ENCODE measurements at places on chromosomes 1 and 21.

GRCh38 chr1:205091043-205091740 lies 6.9 kb upstream of the TMEM81 start:
- DNase-seq = no peak

DNA sequence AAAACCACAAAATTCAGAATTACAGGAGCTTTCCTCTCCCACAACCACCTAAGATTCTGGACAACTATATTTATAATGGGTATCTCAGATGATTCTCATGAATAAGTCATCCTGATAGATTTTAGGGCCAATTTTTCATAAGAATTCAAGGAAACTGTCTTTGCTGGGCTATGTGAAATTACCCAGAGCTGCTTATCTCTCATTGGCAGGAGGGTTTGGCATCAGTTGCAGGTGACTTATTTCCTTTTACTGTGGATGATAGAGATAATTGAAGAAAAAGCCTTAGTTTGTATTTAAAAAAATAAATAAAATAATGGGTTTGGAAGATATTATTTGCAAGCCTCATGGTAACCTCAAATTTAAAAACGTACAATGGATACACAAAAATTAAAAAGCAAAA lies 38.2 kb upstream of the WDR26 start:
- no peak for DNase-seq

DNA sequence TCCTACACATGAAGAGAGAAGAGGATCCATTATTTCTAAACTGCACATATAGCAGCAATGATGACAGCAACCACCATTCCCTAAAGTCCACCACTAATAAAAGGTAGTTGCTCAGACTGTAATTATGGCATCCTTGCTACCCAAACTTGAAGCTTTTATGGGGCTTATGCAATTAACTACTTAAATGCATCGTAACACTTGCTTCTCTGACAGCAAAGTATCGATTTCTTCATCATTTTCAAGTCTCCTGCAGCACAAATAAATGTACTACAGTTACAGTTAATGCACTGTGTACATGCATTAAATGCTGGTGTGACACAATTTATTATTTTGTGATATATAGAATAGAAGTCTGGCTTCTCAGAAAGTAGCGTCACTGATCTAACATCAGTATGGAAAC lies 241.7 kb downstream of the USH2A start:
- no peak for DNase-seq

DNA sequence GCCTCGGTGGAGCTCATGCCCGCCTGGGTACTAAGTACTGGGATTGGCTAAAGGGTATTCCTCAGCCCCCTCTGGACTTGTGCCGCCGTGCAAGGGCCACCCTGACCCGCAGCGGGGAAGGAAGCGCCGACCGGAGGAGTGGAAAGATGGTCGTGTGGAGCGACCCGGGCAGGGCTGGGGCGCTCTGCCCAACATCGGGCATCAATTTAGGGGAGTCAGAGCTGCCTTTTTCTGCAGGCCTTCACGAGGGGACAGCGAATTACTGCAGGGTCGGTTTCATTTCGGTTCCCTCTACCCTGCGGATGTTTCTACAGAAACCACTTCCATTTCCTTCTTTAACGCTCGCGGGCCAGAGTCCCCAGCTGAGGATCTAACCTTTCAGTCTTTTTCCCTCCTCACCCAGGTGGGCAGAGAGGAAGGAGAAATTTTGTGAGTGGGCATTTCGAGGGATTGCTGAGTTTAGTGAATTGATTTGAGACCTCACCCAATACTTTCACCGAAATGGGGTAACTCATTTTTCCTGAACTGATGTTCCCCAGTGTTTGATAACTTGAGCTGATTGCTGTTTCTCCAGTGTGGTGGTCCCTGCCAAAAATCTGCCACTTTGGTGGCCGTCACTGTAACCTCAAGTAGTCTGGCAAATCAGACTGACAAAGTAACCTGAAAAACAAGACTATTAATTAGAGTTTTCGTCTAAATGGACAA lies 1.1 kb downstream of the TOR1AIP1 start:
- no peak for DNase-seq

GRCh38 chr1:206573319-206573718 lies 38.9 kb downstream of the EIF2D start:
- no peak for DNase-seq

DNA sequence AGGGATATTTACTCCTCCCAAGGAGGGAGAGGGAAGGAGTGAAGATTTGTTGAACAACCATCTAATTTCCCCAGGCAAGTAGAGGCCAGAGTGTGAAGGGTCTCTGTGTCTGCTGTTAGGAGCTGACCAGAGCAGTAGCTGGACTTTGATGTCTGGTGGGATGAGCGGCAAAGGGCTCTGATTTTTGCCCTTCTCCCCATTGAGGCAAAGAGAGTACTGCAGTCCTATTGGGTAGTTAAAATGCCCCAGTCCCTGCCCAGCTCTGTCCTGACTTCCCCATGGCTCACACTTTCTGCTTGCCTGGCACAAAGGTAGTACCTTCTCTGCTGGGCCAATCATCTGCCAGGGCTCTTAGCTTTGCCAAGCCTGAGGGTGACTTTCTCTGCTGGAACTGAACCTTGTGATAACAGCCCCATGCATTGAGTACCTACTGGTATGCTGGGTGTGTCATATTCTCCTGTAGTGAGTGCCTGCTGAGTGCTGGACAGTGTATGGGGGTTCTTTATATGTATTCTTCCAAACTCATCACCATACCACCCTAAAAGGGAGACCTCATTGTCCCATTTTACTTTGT lies 64.0 kb upstream of the SELENON start:
- no peak for DNase-seq

DNA sequence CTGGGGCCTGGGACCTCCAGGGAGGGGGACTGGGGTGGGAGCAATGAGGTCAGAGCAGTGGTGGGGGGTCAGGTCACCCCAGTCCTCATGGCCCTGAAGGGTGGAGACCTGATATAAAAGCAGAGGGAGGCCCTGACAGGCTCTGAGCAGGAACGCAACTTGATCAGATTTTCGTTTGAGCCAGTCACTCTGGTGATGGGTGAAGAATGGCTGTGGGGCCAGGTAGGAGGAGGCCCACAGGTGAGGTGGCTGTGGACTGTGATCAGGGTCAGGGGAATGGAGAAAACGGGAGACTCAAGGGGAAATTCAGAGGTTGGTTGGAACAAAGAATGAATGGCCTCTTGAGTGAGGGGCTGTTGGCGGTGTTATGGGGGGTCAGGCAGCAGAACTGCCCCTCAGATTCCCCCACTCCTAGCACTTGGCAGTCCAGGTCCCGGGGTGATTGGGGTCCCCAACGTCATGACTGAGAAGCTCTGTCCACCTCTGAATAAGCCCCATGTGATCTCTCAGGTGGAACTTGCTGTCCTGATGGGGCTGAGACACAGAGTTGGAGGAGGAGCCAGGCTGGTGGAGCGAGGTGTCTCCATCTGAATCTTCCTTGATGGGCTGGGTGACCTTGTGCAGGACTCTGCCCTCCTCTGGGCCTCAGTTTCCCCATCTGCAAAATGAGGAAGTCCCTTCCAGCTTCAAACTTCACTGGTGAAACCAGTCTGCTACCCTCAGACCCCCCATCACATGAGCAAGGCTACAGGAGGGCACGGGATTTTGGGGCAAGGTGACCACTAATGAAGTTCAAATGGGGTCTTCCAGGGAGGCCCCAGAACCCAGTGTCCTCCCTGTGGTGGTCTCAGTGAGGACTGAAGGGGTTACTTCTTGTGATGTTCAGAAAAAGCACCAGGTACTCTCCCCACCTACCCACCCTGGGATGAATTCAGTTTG lies 683.0 kb downstream of the MATN1 start:
- DNase-seq = no peak

DNA sequence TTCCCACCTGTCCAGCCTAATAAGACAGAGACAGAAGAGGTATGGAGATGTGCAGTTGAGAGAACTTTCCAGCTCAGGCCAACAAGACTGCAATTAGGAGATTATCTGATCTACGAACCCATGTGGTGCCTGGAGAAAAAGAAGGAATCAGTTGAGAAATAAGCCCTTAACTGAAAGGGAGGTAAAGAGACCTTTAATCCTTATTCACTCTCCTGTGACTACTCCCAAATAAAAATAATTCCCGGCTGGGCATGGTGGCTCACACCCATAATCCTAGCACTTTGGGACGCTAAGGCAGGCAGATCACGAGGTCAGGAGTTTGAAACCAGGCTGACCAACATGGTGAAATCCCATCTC lies 31.9 kb upstream of the SARS1 start:
- DNase-seq = no peak

GRCh38 chr21:34105947-34106541 lies 32.7 kb downstream of the MRPS6 start:
- DNase-seq = no peak

DNA sequence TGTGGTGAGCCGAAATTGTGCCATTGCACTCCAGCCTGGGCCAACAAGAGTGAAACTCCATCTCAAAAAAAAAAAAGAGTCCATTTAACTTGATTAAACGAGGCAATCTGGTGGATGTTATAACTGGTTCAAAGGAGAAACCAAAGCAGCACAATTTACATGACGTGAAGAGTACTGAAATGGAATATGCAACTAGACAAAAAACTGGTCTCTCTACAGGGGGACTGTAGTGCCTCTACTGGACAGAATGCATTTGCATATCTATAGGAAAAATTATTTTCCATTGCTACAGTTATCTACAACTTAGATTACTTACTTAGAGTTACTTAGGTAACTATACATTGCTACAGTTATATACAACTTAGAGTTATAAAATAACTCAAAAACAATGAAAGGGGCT lies 2.7 kb upstream of the CAPN2 start:
- no peak for DNase-seq

DNA sequence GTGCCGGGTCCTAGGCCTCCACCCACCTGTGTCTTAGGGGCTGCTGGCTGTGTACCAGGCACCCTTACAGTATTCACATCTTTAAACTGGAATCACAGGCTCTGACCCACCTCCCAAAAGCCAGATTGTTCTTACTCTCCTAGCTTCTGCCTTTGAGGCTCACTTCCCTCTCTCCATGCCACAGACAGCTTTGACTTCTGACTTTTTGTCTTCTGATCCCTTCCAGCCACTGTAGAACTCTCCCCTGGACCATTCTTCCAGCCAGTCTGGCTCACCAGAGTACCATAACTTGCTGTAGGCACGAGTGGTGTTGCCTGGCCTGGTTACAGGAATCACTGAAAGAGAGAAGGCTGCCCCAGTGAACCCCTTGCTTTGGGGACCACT lies 58.1 kb upstream of the STUM start:
- DNase-seq = no peak

DNA sequence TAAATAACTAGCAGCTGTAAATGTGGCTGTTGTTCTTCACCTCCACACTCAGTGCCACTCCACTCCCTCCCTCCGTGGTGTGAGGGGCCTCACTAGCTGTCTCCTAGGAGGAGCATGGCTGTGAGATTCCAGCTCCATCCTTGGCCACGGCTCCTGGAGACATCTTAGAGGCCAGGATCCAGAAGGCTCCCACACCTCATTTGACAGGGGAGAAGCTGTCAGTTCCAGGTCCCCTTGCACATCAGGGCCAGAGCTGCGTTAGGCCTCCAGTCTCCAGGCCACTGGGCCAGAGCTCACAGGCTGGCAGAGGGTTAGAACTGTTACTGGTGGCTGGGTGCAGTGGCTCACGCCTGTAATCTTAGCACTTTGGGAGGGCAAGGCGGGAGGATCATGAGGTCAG lies 15.0 kb downstream of the PCSK9 start:
- DNase-seq = no peak

DNA sequence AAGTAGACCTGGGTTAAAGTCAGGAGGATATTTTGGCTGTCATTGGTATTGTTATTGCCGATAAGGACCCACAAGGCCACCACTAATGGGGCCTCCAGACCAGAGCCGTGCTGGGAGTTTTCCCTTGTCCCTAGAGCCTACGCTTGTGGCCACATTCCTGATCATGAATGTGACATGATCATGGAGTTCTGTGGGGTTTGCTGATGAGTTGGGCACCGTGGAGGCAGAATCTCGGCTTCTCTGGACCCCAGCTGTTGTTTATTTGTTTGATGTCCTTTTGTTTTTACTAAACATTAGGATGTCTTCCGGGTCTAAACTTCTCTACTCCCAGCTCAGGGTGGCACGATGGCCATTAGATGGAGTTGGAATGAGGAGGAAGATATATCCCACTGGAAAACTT lies 74.9 kb upstream of the TMPRSS2 start:
- DNase-seq = no peak

DNA sequence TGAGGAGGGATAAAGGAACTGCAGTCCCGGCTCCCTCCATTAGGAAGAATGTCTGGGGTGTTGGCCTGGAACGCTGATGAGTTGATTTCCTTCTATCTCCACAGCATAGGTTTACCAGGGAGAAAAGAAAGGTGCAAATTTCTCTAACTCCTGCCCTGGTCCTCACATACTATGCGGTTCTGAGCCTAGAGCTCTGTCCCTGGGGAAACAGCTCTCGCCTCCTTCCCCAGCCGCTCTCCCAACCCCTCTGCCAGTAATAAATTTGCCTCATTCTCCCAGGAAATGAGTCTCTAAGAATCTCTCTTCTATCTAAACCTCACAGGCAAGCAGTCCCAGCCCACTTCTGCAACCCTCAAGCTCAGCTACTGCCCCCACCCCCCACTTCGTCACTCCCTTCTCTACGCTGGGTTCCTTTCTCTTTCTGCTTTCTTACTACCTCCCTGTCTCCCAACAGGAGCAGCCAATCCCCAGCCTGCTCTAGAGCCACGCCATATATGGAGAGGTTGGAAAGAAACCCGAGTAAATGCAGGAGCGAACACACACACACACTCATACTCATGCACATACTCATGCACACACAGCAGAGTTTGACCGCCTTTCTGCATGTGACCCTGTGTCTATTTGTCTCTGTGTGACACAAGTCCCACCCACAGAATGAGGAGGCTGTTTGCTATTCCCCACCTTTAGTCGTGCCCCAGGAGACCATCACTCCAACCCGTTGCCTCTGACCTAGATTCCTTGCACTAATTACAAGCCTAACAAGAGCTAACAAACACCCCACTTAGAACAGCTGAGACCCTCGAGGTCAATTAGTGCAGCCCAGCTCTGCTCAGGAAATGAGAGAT lies 13.4 kb downstream of the PLEKHO1 start:
- no peak for DNase-seq

- DNase-seq = no peak
Observed at GRCh38 chr1:182381962-182382819, 9.4 kb downstream of the GLUL start.

- no peak for DNase-seq
Observed at GRCh38 chr21:42459082-42459460, 37.0 kb downstream of the RSPH1 start.

- no peak for DNase-seq
Observed at GRCh38 chr1:64038965-64039364, 164.5 kb upstream of the UBE2U start.

DNA sequence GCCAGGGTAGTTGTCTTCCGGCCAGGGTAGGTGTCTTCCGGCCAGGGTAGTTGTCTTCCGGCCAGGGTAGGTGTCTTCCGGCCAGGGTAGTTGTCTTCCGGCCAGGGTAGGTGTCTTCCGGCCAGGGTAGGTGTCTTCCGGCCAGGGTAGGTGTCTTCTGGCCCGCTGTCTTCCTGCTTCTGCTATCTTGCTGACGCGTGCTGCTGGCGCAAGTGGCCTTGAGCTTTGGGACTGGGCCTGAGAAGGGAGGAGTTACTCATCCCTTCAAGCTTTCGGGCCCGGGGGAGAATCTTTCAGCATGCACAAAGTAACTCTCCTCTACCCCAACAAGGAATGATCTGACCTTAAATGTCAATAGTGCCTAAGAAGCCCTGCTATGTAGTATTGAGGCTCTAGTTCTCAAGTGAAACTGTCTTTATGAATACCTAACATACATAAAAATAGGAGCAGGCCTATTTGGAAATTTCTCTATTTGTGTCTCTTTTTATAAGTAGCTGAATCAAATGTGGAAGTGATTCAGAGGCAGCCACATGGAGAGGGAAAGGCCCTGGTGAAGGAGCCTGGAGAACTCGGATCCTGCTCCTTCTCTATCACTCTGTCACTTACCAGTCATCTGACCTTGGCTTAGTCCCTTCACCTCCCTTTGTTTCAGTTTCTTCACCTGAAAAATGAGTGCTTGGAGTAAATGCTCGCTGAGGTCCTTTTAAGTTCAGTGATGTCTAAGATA lies 65.6 kb downstream of the RGL1 start:
- no peak for DNase-seq
